ENCODE measurements at places on chromosomes 3 and 15. TPM values are rescaled to one million over a fixed set of nuclear protein-coding genes. Genes with fewer than 3 reads are reported as not detected.

GRCh38 chr3:130354430-130354829 is 9.0 kb downstream of the COL6A5 start:
- DNase-seq, result no peak

GRCh38 chr15:59042041-59042440 is 54.6 kb downstream of the RNF111 start:
- no peak for DNase-seq

DNA sequence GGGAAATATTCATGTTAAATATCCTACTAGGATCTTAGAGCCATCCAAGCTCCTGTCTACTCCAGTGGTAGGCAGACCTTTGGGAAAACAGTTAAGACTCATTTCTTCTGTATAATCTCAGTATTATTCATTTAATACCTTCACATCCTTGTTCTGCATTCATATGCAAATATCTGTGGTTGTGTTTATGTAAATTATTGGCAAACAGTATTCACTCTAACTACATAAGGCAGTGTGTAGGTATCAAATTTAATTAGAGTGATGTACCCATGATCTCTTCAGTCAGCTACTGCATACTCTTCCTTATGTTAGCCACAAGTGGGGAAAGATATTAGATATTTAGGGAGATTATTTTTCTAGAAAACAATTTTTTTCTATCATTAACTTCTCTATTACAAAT is 200.8 kb upstream of the SLC2A2 start:
- DNase-seq, result no peak

DNA sequence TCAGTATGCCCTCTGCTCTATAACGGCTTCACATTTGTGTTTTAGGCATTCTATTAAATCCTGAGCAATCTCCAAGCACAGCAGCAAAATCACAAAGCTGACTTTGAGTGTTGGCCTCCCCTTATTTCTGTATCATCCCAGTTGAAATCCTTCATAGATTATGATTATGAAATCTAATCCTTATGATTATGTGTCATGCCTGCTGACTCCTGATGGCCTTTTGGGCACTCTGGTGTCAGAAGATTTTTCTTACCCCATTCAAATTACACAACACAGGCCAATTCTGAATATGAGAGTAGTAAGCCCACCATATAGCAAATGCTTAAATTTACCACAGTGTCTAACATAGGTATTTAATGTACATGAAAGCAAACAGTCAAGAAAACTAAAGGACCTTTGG is 34.3 kb downstream of the CDV3 start:
- no peak for DNase-seq

DNA sequence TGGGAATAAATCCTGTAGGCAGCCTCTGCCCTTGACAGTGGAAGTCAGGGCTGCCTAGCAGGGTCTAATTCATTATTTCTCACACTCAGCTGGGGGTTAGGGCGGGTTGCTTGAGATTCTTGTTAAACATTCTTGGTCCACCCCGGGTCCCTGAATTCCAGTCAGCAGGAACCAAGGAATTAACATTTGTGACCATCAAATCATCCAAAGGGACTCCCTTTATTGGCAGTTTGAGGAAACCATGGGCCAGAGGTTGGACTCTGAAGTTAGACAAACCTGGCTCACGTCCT is 122.8 kb downstream of the EEFSEC start:
- DNase-seq, result peak; percentile 55

GRCh38 chr3:171354706-171355582 is 105.3 kb downstream of the TNIK start:
- DNase-seq, result no peak

- no peak for DNase-seq
Measured at GRCh38 chr3:171658841-171659240, 151.4 kb downstream of the PLD1 start.

DNA sequence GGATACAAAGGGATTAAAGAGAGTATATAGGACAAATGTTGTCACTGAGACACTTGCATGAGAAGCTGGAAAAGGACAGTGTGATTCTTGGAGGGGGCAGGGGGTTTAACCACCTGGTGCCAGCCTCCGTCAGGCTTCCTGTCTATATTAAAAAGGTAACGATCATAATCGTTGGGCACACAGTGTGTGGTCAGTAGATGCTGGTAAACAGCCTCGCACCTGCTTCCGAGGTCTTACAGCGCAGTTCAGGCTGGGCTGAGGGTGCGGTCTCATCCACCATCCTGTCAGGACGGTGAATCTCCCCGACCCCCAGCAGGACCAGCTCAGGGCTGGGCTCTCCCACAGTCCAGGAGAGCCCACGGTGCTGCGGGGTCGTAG is 47.7 kb upstream of the SMAD6 start:
- no peak for DNase-seq

DNA sequence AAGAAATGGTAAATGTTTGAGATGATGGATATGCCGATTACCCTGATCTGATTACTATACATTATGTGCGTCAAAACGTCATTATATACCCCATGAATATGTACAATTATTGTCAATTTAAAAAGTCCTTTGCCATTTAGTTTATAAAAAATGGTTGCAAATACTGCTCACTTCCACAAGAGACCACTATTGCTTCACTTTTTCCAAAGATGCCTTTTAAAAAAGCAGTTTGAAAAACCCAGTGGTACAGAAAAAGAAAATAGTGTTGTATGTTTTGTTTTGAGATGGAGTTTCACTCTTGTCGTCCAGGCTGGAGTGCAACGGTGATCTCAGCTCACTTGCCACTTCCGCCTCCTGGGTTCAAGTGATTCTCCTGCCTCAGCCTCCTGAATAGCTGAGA is 39.3 kb downstream of the EDEM1 start:
- DNase-seq, result no peak

GRCh38 chr3:76505202-76505845 is 534.6 kb upstream of the ROBO2 start:
- DNase-seq, result no peak

DNA sequence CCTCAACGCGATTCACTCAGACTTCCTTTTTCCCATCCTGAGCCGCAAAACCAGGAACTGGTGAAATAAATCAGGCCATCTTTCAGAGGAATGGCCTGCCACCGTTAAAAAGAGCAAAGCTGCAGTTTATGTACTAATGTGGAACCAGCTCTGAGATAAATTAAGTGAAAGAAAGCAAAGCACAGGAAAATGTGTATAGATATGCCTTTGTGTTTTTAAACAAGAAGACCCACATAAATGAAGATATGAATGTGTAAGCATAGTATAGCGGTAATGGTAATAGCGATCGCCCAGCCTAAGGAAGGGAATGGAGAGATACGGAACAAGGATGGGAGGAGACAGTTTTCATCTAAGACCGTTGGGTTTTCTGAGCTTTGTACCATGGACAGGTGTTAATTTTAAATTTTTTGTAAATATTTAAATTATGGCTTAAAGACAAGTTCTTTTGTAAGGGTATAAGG is 30.8 kb upstream of the RPN1 start:
- DNase-seq, result no peak

DNA sequence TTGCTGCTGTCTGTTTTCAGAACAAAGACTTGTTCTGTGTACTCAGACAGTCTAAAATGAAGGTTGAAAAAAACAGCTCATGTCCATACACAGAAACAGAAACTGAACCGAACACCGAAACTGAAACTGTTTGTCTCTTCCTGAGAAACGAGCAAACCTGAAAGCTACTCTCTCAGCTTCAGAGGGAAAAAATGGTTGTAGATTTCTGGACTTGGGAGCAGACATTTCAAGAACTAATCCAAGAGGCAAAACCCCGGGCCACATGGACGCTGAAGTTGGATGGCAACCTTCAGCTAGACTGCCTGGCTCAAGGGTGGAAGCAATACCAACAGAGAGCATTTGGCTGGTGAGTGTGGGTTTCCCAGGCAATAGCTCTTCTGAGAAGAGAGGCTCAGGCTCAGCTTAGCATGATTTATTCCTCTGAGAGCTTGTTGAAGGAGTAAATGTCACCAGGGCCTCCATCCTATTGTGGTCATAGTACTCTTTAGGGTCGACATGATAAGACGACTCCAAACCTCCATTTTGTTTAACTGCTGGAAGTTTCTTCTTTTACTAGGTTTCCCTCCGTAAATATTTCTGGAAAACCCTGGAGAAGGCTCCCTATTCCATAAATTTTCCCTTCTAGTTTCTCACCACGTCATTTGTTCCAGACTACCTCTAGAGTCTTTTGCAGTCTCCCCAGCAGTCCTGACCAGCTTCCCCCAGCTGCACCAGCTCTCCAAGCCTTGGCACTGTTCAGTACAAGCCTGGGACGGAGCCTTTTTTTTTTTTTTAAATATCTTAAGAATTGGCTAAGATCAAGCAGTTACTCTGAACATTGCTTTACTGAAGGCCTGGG is at the start of gene RTP4:
Gene RTP4, plus strand, starts transcription at position 135 of the 838 bp plus-strand sequence. Its CDS starts 57 bp downstream, at position 192.
- no peak for DNase-seq

GRCh38 chr3:129063841-129064482 is 3.4 kb downstream of the GP9 start:
- DNase-seq, result no peak

DNA sequence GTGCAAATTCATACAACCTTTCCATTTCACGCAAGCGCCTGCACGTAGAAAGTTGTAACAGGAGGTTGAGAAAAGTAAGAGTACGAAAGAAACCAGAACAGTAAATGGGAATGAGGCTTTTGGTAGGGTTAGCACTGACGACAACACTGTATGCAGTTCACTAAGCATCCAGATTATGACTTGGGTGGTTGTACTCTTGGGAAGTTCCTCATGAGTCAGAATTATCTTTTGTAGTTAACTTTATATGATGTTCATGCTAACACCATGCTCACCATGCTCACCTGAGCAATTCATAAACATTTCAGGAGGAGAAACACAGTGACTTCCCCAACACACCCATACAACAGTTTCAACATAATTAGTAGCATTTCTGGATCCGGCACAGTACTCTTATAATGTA is 3.0 kb upstream of the LPP start:
- DNase-seq, result no peak

DNA sequence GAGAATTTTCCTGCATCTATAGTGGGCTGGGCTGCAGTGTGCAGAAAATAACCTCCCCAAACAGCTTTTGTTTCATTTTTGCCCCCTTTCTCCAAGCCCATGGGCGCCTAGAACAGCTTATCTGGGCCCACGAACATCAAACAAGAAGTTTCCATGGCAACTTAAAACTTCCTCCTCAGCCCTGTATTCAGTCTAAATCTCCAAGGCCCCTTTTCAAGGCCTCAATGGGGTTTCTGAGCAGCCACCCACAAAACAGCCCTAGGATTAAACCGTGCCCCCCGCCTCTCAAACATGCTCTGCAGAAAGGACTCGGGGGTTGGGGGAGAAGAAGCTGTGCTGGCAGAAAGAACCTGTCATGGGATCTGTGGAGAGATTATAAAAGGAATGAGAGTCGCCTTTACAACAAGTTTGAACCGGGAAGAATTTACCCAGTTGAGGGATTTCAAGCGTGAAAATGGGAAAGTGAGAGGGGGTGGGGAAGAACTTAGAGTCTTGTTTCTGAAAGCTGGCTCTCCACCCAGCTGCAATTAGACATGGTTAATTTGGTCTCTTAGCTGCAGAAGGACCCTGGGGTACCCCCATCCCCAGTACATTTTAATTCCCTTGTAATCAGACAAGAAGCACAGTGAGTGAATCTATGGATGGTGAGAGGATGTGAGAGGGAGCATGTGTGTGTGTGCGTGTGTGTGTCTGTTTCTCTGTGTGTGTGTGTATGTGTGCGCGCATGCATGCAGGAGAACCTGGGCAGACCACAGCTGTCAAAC is 4.3 kb upstream of the FAM107A start:
- no peak for DNase-seq

The PRR20G gene
- total RNA-seq, result not detected

The SI gene
- not detected for total RNA-seq

The RETNLB gene
- total RNA-seq, result not detected

The SRGAP3 gene
- 20.6 TPM for total RNA-seq

The GADL1 gene
- not detected for total RNA-seq

The SLC28A2 gene
- total RNA-seq, result not detected
